Fibroblast of skin of right quadriceps (primary cell): ENCODE measurements at places on chromosomes 3 and 15.

GRCh38 chr15:63915209-63915872 lies 81.6 kb upstream of the HERC1 start:
- DNase-seq, result no peak

- no peak for DNase-seq
Measured at GRCh38 chr15:31271224-31271635, 55.4 kb upstream of the KLF13 start.

- DNase-seq, result no peak
Measured at GRCh38 chr3:64290864-64291263, 65.6 kb upstream of the PRICKLE2 start.

GRCh38 chr3:189824629-189825312 lies 193.6 kb downstream of the TP63 start:
- DNase-seq, result peak; percentile 90
